ENCODE measurements at places on chromosomes 7 and 10.

GRCh38 chr7:134533288-134533771 lies 6.0 kb downstream of the AKR1B10 start:
- DNase-seq: no peak

DNA sequence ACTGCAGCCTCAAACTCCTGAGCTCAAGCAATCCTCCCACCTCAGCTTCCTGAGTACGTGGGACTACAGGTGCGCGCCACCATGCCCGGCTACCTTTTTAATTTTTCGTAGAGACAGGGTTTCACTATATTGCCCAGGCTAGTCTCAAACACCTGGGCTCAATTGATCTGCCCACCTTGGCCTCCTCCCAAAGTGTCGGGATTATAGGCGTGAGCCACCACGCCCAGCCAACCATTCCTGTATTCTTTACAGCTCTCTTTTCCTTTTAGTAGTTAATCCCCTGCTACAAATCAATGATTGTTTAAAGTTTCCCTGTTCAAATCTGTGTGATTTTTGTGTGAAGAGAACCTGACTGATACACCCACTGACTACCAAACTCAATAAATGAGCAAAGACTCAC lies 75.4 kb upstream of the SVIL start:
- DNase-seq: no peak

DNA sequence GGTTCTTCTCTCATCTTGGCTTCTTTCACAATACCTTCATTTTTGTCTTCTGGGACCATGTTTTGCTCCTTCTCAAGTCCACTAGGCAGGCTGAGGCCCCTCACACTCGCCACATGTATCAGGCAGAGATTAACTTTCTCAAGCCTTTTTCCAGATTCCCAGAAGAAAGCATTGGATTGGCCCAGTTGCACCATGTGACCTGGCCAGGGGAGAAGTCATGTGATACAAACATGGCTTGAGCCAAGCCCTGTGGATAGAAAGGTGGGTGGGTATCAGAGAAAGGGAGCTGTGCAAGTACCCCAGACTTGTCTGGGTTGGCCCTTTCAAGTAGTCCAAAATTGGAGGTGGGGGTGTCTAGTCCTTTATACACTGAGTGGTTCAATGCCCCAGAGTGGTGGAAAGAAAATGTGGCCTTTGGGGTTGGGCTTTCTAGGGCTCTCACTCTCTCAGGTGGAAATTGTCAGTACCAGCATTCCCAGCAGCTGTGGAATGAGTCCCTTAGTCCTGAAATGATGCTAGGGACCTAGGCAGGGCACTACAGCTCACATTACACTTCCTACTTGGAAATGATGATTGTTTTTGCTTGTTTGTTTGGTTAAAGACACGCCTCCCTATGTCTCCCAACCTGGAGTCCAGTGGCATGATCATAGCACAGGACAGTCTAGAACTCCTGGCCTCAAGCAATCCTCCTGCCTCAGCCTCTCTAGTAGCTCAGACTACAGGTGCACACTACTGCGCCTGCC lies 36.9 kb upstream of the C10orf67 start:
- no peak for DNase-seq

DNA sequence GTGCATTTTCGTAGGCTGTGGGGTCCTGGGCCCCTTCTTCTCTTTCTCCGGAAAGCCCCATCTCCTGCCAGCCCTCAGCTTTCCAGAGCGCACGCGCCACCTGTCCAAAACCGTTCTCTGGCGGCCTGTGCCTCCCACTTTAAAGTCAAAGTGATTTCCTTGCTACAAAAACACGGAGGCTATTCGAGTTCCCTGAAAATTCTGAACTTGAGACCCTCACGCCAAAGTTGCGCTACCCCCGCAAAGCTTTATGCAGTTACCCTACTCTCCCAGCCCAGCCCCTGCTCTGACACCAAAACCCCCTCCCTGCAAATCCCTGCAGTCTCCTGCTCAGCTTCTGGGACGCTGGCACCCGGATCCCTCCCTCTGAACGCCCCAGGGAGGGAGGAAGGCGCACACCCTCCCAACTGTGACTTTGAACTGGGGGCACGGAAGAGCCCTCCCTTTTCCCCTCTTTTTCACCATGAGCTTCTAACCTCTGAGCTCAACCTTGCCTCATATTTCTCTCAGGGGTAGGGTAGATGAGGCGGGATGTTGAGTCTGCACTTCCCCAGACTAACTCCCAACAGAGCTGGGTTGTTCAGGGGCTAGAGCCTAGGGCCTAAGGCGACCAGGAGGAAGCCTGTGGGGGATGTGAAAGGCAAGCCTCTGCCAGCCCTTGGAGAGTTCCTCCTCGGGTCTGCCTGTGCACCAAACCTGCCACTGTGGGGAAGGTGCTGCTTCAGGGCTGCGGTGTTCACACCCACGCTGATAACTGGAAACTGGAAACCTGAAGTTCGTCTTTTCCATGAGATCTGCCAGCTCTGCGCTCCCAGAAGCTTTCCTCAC lies 2.7 kb upstream of the PAX4 start:
- DNase-seq: no peak

DNA sequence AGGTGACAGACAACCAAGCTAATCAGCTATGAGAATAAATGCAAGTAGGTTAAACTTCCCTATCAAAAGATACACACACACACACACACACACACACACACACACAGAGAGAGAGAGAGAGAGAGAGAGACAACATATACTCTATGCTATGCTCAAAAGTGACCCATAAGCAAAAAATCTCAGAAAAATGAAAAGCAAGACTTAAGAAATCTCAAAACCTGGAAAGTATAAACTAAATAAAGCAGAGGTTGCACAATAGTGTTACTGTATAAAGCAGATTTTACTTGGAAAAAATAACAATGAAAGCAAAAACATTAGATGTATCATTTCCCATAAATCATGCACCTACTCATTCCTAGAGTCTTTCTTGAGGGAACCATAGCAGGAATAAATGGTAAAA lies 221.5 kb downstream of the INHBA start:
- no peak for DNase-seq

GRCh38 chr7:2601065-2601464 lies 30.7 kb upstream of the TTYH3 start:
- DNase-seq: no peak

DNA sequence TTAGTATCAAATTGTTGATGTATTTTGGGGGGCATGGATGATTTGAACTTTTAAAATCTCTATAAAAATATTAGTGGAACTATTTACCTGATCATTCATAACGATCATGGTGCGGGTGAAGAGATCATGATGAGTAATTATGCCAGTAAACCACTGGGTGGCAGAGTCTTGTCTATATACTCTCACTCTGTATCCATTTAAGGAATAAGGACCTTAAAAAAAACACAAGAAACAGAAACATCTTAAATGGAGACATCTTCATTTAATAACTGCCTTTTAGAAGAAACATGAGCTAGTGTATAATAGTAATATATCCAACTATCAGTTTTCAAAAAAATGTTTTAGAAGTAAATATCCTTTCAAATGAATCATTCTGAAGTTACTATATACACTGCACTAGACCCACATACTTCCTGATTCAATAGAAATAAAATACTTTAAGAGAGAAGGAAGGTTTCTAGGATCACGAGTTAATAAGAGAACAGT lies 84.0 kb downstream of the NRBF2 start:
- DNase-seq: no peak

GRCh38 chr10:43930777-43931176 lies 282.1 kb upstream of the ZNF32 start:
- DNase-seq: no peak

GRCh38 chr7:36871355-36871738 lies 147.1 kb upstream of the AOAH start:
- DNase-seq: no peak

GRCh38 chr7:44177570-44178131 lies 11.6 kb downstream of the GCK start:
- DNase-seq: no peak

- no peak for DNase-seq
Observed at GRCh38 chr7:34036051-34036920, 130.9 kb downstream of the BMPER start.
